Coronary artery (tissue), 2 donors: ENCODE measurements at places on chromosomes 5 and 9.
A peak's percentile ranks its signal among the peaks of the same experiment; 100 is the strongest.

DNA sequence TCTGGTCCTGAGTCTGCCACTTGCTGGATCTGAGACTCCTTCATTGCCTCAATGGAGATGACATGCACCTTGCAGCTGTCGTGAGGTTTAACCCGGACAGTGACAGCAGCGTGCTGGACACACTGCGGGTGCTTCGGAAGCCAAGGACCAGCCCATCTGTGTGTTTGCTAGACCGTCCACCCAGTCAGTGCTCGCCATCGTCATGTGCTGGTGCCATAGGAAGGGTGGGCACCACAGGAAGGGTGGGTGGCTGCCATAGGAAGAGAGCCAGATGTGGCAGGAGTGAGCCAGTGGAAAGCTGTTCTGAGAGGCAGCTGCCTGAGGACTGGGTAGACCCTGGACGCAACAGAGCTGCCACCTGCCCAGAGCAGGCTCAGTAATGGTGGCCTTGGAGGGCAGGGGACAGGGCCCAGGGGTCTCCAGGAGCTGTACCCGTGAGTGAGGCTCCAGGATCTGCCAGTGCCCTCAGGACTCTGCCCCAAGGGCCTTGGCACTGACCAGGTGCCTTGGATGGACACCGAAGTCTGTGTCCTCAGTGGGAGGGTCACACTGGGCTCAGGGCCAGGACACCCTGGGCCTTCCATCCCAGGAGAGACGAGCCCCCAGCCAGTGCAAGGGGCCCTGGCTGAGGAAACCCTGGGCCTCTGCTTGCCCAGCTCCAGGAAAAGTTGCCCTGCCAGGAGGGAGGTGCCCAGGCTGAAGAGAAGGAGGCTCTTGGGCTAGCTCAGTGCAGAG lies 21.8 kb downstream of the FLT4 start:
- no peak for DNase-seq

DNA sequence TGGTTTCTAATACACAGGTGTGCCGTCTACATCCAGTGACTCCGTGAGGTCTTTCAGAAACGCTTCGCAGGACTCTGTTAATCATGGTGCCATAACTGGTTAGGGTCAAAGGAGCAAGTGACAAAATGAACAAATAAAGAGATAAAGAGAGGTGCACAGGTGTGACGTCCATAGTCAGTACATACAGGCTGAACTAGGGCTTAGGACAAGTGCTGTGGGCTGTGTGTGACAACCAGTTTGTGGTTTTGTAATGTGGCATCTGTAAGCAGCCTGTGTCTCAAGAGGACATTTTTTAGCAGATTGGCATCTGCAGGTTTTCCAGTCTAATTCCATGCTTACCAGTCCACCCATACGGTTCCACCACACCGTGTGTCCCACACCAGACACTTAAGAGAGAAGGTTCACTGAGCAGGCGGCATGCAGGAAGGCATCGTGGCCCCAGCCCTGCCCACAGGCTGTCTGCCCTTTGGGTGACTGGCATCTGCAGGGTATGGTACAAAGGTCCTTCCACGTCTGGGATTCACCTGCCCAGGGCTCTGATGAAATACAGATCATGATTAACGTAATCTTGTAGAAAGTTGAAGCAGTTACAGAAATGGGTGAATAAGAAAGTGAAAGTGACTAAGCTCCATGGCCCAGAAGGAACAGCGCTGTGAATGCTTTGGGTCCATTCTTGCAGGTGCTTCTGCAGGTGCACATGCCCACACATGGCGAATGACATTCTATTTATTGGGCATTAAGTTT lies 26.9 kb downstream of the SRD5A1 start:
- no peak for DNase-seq

- peak; percentile 86 for DNase-seq
Measured at GRCh38 chr9:108934323-108934893, at the start of gene ABITRAM. Gene ABITRAM (plus strand): TSS chr9:108934400. CDS start chr9:108934487, 87 bp downstream.

- DNase-seq: no peak
Measured at GRCh38 chr9:127741831-127742434, 6.8 kb upstream of the TOR2A start.

DNA sequence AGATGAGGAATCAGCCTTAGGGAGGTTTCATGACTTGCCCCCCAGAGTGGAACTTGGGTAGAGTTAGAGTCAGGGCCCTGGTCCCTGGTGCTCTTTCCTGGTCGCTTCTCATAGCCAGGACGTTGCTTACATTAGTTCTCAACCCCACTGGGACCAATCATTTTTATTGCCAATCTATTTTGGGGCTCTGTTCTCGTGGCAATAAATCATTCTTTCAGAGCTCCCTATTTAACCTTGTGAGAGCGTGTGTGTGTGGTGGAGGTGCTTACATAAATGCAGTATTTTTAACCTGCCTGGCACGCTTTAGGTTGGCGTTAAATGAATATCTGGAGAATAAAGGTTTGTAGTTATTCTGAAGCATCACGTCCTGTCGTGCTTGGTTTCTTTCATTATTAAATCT lies 4.1 kb downstream of the TRIO start:
- DNase-seq: no peak

- no peak for DNase-seq
Measured at GRCh38 chr5:96243203-96243602, 189.8 kb downstream of the PCSK1 start.

GRCh38 chr9:133492061-133493021 lies 13.4 kb upstream of the SLC2A6 start:
- no peak for DNase-seq

DNA sequence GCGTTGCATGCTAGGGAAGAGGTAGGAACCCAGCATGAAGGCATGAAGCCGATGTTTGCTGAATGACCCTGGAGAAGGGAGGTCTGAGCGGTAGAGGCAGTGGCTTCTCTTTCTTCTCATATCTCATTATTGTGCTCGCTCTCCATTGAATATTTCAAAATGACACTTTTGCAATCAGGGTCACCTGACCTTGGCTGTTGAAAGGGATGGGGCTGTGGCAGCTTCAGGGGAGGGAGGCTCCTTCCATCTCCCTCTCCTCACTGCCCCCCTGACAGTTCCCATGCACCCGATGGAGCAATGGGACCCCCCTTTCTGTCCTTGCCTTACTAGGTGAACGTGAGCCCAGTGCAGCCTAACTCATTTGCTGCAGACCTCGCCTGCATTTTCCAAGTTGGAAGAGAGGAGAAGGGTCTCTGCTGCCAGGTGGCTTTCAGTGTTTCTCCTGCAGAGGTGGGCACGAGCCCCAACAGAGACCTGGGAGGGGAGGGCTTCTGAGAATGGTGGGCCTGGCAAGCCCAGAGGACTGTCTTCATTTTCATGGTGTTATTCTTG lies 17.9 kb downstream of the STC2 start:
- DNase-seq: no peak

DNA sequence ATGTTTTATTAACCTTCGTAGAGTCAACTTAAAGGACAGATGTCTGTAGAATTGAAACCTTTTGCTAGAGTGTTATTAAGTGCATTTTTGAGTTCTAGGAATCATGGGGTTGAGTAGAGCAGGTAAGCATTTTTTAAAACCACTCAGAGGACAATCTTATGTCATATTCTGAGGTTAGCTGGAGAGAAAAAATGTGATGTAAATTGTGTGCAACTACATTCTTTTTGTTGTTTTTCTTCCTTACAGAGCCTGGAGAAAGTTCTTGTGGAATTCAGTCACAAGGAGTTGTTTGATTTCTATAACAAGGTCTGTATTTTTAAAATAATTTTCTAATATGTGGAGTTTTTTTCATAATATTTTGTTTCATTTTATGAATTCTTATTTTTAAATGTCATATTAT lies 206.4 kb downstream of the COMMD10 start:
- DNase-seq: no peak

GRCh38 chr5:139100825-139101224 lies 97.3 kb downstream of the SIL1 start:
- no peak for DNase-seq

DNA sequence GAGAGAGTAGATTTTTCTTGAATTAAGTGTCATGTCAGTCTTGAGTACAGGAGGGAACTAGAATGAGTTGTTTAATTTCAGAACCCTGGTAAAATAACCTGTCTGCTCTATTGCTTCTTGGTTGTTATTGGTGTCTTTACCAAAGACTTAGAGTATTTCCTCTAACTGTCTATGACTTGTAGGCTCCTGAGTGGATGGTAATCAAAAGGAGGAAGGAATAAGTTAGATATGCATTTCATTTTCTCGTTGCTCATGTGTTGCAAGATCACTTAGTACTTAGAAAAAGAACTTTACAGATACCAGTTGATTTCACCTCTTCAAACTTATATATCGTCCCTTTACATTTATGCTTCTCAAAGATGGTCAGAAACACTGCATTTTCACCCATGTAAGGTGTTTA lies 31.1 kb downstream of the UHRF2 start:
- DNase-seq: no peak

GRCh38 chr5:12017007-12017406 lies 112.8 kb upstream of the CTNND2 start:
- DNase-seq: no peak

DNA sequence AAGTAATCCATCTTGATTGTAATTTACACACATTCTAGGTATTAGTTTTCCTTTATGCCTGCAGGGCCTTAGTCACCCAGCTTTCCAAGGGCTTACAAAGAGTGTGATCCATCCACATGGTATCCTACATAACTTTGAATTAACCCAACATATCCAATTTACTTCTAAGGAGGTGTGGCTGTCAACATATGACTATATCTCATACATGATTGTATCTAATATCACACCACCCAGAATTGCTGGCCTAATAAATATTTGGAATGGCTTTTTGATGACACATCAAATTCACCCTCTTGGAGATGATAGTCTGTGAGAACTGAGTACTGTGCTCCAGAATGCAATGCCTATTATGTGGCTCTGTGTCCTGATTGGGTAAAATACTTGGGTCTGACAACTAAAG lies 363.3 kb upstream of the GRIN3A start:
- DNase-seq: no peak

DNA sequence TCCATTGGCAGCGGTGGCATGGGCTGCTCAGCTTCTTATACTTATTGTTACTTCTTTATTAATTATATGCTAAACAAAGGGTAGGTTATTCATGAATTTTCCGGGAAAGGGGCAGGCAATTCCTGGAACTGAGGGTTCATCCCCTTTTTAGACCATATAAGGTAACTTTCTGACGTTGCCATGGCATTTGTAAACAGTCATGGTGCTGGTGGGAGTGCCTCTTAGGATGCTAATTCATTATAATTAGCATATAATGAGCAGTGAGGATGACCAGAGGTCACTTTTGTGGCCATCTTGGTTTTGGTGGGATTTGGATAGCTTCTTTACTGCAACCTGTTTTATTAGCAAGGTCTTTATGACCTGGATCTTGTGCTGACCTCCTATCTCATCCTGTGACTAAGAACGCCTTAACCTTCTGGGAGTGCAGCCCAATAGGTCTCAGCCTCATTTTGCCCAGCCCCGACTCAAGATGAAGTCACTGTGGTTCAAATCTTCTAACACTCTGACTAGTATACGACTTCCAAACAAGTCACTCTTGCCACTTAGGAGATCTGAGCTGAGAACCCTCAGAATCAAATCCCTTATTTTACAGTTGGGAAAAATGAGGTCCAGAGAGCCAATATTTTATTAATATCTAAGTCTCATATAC lies 237.5 kb downstream of the TRIM32 start:
- no peak for DNase-seq

- no peak for DNase-seq
Measured at GRCh38 chr5:73974871-73975360, 348.9 kb downstream of the ARHGEF28 start.

DNA sequence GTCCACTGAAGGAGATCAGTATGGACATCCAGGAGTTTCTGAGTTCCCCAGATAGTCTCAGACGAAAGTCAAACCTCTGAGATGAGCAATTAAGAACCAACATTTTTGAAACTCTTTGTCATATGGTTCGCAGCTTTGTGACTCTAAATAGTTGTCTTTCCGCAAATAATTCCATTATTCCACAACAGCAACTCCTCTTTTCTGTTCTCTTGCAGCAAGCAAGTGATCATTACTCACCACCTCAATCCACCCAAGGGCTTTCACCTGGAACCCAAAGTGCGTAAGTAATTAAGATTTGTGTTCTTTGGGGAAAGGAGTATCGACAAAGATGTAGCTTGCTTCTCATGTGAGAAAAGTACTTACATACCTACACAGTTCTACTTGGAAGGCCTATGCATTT lies 15.6 kb downstream of the MTX3 start:
- no peak for DNase-seq

DNA sequence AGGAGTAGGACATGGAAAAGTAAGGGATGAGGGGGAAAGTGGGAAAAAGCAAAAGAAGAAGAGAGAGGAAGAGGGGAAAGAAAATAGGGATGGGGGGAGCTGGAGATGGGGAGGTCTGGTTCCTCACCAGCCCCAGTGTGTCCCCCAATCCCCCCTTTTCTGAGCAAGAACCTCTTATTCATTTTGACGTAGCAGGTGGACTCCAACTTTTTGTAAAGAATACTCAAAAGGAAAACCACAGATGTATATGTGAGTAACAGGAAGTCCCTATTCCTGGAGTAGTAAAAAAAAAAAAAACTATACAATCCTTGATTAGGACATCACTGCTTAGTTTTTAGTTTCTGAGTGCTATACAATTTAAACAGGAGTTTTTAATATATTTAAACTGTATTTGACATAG lies 3.9 kb upstream of the CFAP95 start:
- no peak for DNase-seq

- no peak for DNase-seq
Measured at GRCh38 chr5:30401479-30402058, 791.9 kb upstream of the CDH6 start.

GRCh38 chr9:104276709-104277245 lies 182.7 kb downstream of the SMC2 start:
- no peak for DNase-seq
